Stimulated activated CD8-positive, alpha-beta memory T cell treated with anti-CD3 and anti-CD28 coated beads, Interleukin-2, amount 100 ng/mL, for 48 hours (primary cell): ENCODE measurements at places on chromosomes 12 and 14.

DNA sequence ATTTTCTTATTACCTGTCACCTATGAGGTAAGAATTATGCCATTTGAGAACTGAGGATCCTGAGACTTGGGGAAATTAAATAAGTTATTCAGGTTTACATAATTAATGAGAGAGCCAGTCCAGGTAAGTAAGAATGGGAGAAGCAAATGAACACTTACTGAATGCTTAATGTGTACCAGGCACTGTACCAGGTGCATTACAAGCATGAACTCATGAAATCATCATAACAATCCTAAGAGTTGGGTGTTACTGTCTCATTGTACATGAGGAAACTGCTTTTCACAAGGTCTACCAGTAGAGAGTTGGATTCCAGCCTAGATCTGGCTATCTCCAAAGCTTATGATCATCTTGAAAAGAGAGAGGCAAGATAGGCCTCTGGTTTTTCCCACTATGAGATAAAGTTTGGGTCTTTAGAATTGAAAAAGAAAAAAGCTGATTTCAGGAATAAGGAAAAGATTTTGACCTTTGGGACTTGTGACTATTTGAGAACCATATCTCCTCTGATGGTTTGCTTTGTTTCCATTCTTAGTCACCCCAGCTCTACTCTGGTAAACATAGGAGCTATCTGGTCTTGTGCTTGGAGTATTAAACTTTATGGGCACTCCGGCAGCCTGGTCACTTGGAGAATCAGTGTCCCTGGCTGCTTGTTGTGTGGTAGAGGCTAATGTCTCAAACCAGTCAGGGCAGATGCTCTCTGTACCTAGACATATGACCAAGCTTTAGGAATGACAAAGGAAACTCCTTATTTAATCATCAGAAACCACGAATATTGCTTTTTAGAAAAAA, 48.0 kb downstream of the PTHLH start:
- DNase-seq, result no peak

GRCh38 chr12:52616680-52617402, 1.5 kb downstream of the KRT73 start:
- DNase-seq, result no peak

DNA sequence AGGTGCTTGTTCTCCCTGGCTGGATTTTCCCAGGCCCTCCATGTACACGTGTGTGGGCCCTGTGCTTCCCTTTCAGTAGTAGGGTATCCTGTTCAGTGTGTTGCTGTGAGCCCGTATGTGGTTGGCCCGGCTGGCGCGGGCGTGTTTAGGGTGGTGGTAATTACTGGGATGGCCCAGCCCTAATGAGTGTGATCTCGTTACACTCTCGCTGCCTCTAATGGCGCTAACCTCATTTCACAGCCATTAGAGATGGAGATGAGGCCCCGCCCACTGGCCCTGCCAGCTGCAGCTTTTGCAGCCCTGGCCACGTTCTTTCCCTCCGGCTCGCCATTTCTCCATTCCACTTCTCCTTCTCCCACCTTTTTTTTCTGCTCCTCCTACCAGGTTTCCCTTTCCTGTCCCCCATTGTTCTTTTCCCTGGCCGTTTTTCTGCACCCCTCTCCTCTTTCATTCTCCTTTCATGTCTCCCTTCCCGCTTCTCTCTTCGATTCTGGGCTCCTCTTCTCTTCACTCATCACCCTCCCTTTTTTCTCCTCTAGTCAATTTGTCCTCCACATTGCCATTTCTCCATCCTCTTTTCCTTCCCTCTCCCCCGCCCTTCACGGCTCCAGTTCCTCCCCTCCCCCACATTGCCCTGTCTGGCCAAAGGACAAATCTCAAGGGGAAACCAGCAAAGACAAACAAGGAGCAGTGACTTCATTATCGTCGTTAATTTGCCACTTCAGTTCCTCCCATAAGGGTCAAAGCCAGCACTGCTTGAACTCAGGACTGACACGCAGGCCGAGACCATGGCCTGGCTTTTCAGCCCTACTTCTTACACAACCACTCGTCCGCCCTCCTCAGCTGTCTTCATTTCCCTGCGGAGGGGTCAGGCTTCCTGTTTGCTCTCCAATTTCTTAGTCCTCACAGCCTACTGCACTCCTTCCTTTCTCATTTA, 6.8 kb downstream of the ZFHX2 start:
- DNase-seq, result no peak

GRCh38 chr12:47020211-47020821, 59.1 kb upstream of the PCED1B start:
- no peak for DNase-seq

GRCh38 chr14:70735043-70735442, 74.3 kb downstream of the MAP3K9 start:
- no peak for DNase-seq

GRCh38 chr12:105175397-105175990, 60.5 kb downstream of the APPL2 start:
- no peak for DNase-seq

DNA sequence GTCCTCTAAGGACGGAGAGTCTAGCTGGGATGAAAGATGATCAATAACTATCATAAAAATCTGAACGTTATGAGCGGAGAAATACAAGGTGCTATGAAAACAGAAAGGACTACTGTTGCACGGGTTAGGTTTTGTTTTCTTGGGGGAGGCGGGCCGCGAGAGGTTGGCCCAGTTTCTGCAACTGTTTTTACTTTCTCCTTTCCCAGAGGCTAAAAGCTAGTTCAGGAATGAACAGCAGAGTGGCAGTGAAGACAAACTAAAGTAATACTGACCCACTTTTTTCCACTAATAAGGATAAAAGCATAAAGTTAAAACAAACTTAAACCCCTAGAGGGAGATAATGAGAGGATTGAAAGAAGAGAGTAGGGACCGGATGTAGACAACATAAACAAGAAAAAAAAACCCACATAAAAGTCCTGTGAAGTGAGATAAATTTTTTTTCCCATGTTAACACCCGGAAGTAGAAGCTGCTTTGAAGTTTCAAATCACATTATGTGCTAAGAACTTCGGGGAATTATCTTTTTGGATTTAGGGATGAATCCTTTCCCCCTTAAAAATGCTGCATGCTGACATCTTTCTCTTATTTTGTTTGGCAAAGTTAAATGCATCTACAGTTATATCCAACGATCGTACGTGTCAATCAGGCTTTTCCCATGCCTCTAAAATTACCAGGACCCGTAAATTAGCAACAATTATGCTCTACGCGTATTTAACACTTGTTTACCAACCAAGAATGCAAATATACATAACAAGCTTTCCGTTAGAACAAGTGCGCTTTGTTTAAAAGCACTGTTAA, 1.0 kb upstream of the CDK17 start:
- no peak for DNase-seq

- DNase-seq, result no peak
Observed at GRCh38 chr14:74784634-74785033, 21.5 kb downstream of the YLPM1 start.

DNA sequence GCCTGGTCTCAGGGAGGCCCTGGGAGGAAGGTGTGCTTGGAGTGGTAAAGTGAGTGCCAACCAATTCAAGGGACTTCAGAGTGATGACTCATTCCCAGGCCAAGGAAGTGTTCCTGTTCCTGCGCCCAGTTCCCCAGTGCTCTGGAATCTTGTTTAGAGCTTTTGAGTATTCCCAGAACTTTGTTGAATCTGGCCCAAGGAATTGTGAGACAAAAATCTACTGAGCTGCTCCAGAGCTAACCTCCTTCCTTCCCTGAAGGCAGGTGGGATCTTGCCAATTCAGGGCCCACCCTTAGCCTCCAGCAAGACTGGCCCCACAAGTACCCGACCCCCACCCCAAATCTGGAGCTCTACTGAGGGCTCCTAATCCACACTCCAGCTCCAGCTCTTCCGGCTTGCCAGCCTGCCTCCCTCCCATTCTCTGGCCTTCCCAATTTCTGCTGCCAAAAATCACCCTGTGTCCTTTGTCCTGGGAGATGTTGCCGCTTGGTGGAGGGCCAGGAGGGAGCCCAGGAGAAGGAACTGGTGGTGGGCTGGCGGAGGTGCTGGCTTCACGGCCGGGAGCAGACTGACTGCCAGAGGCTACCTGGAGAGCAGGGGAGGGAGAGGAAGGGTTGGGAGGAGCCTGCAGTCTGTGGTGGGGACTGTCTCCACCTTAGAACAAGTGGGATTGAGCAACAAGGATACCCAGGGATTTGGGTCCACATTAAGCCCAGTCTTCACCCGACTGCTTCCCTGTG, 2.0 kb upstream of the ATN1 start:
- no peak for DNase-seq

- no peak for DNase-seq
Observed at GRCh38 chr14:67416085-67416484, 4.1 kb upstream of the PLEK2 start.

GRCh38 chr12:45720069-45720468, 9.4 kb upstream of the ARID2 start:
- no peak for DNase-seq

DNA sequence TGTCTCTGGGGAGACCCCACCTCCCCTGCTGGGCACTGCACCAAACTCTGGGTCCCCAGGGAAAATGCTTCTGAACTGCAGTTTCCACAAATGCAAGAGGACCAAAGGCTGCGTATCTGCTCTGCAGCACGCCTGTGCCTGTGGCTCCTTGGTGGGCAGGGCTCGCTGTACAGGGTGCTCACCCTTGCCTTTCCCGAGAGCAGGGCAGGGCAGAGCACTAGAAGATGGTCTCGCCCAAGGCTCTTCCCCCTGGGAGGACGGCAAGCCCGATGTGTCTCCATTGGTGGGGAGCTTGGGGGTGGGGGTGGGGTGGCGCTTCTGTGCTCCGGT, 175.3 kb upstream of the RTL1 start:
- no peak for DNase-seq

DNA sequence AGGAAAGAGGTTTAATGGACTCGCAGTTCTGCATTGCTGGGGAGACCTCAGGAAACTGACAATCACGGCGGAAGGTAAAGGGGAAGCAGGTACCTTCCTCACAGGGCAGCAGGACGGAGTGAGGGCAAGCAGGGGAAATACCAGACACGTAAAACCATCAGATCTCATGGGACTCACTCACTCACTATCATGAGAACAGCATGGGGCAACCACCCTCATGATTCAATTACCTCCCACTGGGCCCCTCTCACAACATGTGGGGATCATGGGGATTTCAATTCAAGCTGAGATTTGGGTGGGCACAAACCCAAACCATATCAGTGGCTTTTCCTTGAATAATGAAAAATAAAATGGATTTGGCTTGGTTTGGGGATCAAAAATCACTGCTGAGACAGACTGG, 380.5 kb downstream of the VRK1 start:
- no peak for DNase-seq

DNA sequence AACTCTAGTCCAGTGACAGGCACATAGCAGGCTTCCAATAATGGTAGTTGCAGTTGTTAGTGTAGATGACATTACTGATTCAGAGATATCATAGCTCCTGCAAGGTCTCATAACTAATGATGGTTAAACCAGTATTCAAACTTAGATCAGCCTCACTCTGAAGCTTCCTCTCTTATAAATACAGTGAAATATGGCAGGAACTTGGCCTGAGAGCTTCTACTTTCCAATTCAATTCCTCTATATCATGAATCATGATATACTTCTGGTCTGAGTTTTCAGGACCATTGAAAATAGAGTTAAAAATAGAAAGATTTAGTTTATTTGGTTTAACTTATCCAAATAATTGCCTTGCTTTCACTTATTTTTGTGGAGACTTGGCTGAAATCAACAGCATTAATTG, 167.5 kb upstream of the NOVA1 start:
- no peak for DNase-seq

DNA sequence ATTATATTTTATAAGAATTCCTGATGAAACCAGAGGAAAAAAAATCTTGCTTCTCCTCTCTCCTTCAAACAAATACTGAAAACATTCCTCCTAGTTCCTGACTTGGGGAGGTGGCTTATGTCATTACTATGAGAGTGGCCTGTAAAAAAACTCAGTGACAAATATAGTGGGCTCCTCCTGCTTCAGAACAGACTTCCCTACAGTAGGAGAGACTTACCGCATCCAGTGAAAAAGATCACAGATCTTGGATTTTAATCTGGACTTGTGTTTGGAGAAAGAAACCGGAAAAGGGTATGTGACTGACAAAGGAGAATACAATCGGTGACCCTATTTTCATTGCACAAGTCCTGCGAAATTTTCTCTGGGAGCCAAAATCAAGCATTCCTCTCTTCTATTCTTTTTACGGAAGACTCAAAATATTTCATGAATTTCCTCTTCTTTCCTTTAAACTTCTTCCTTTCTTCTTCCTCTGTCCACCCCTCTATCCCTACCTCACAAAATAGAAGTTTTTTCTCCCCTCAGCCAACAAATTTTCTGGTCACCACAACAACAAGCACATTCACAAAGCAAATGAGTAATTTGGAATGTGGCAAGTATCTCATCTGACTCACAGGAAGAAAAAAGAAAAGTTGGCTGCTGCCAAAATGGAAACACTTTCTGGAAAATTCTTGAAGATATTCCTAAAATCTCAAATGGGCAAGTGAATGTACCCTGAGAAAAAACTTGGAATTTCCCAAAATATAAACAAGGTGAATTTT, 185.1 kb upstream of the CDKN3 start:
- no peak for DNase-seq

GRCh38 chr14:103353362-103353761, 19.3 kb downstream of the EIF5 start:
- DNase-seq, result no peak

- DNase-seq, result no peak
Observed at GRCh38 chr14:68775614-68776126, 17.2 kb downstream of the ZFP36L1 start.

GRCh38 chr14:21059842-21060613, 2.4 kb downstream of the RNASE8 start:
- DNase-seq, result no peak

GRCh38 chr12:120853188-120853587, 51.0 kb downstream of the SPPL3 start:
- no peak for DNase-seq

DNA sequence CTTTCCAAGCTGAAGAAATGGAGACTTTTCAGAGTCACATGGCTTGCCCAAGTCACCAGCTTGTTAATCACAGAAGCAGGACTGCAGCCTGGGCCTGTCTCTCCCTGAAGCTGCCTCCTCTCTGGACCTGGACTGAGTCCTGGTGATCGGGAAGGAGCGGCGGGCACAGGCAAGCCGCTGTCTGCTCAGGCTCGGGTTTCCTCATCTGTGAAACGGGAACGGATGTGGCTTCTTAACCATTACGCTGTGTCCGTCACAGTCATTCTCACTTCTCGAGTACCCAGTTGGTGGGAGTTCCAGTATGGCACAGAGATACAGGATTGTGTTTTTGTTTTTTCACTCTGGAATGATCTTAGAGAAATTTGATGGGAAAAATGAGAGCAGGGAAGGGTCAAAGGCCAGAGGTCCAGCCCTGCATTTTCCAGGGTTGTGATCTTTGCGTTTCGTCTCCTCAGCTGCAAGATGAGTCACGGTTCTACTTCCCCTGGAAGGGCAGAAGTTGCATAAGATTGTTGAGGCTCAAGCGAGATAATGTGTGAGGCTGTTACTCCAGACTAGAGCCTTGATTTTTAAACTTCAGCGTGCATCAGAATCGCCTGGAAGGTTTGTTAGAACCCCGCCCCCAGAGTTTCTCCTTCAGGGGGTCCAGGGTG, 7.6 kb upstream of the LRTM2 start:
- no peak for DNase-seq
